ENCODE measurements at places on chromosomes 1 and 21.
A peak's percentile ranks its signal among the peaks of the same experiment; 100 is the strongest.

GRCh38 chr1:5979536-5980313 is 12.5 kb downstream of the NPHP4 start:
- DNase-seq = no peak

- DNase-seq = no peak
Observed at GRCh38 chr1:41518471-41518870, 34.0 kb upstream of the EDN2 start.

DNA sequence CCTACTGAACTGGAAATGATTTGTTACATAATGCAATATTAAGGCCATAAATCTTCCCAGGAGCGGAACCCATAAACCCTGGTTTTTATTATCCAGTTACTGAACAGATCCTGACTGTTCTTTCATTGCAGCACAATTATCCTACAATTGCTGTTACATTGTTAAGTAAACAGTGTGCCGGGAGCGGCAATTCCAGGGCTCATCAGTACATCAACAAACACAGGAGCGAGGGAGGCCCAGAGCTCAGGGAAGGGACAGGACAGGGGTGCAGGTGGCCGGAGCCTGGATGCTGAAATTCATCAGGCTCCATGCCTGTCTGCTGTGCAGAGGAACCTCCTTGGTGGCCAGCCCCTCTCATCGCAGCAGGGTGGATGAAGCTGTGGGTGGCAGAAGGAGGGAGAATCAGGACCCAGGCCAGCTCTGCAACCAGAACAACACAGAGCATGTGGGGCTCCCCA is 544.7 kb downstream of the NPHP4 start:
- DNase-seq = no peak

- DNase-seq = no peak
Observed at GRCh38 chr1:76106251-76106650, 31.7 kb downstream of the ST6GALNAC3 start.

DNA sequence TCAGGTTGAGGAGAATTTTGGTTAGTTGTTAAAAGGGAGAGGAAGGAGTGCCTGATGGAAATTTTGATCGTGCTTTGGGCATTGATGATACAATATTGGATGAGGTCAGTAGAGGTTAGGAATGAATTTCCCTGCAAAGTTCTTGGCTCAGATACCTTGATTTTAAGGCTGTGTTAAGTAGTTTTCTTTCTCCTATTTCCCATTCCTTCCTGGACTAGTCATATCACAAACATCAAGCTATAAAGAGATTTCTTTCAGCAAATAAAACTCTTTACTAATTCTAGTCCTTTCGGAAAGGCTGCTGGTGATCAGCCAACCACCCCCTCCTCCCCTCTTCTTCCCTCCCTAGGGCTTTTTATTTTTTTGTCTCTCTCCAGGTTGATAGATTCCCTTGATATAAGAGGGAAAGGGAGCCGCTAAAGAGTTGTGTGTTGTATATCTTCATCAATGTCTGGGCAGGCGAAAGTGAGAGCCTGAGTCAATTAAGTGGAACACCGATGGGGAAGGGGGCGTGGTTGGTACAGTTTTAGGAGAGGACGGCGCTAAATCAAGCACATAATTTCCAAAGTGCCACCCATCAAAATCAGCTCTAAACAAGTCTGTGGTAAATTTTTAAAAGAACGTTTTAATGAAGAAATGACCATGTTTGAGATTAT is 100.1 kb upstream of the PLXNA2 start:
- DNase-seq = no peak

DNA sequence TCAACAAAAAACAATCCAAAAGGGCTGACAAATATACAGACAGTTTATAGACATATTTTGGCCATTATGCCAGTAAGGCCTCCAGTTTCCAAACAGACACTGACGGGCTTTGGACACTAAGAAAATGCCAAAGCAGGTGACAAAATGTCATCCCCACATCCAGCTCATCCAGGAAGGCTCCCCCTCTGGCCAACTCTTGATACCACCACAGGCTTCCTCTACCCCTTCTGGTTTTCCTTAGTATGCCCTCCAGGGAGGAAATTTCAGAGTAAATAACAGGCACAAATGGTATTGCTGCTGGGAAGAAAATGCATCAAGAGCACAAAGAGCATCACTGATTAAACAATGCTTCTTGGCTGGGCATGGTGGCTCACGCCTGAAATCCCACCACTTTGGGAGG is 225.3 kb downstream of the VAV3 start:
- no peak for DNase-seq

GRCh38 chr21:41098481-41099042 is 69.4 kb upstream of the BACE2 start:
- DNase-seq = no peak

GRCh38 chr1:53686091-53686964 is 52.6 kb downstream of the GLIS1 start:
- no peak for DNase-seq

DNA sequence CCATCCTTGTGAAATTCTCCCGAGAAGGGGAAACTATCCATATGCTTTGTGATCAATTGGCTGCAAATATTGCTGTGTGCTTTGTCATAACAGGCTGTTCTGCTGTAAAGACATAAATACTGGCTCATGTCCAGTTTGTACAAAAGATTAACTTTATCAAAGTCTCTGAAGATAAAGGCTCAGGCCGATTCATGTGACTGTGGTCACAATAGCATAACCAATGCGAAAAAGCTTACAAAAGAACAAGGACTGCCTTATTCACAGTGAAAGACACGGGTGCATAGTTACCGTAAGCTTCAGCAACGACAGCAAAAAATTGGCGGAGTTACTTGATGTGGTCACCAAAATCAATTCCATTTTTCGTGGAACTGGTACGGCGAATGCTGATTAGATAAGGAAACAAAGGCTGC is 173.6 kb upstream of the CHRM3 start:
- no peak for DNase-seq

GRCh38 chr1:116529199-116529631 is 41.6 kb downstream of the CD58 start:
- DNase-seq = no peak

GRCh38 chr1:33388805-33389771 is 41.8 kb downstream of the PHC2 start:
- DNase-seq = peak; percentile 83

DNA sequence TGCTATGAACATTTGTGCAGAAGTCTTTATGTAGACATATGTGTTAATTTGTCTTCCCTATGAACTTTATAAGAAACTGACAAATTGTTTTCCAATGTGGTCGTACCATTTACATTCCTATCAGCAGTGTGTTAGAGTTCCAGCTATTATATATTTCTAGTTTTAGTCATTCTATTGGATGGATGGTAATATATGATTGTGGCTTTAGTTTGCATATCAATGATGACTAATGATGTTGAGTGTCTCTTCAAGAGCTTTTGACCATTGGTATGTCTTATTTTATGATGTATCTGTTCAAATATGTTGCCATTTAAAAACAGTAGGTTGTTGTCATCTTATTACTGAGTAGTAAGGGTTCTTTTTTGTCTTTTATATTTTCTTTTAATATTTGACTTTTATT is 16.2 kb upstream of the ZNF326 start:
- no peak for DNase-seq

- DNase-seq = no peak
Observed at GRCh38 chr1:172375211-172375631, 45.3 kb upstream of the C1orf105 start.

DNA sequence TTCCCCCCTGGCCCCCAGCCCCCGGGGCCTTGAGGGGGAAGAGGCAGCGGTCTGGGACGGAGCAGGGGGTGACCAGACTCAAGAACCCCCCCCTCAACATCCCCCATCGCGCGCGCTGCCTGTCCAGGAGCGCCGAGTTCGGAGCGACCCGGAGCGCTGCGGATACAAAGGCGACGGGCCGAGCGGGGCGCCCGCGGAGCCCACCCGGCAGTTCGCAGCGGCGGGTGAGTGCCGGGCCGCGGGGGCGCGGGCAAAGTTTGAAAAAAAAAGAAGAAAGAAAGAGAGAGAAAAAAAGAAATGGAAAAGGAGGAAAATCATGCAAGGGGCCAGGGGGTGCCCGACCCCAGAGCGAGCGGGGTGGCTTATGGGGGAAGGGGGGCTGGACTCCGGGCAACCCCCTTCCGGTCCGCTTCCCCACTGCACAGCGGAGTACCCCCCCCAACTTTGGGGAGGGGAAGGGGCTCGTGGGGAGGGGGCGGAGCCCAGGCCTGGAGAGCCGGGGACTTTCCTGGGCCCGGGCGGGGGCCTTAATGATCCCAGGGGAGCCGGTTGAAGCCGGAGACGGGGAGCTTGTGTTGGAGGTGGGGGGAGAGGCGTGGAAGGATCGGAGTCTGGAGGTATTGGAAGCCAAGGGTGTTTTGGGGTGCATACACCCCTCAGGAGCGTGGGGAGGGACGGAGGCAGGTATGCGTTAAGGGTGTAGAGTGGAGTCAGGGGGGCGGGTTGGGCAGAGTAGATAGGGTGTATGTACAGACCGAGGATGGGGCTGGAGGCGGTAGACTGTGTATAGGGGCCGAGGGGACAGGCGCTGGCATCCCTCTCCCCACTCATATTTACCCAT is 502 bp downstream of the VANGL2 start:
- DNase-seq = no peak

DNA sequence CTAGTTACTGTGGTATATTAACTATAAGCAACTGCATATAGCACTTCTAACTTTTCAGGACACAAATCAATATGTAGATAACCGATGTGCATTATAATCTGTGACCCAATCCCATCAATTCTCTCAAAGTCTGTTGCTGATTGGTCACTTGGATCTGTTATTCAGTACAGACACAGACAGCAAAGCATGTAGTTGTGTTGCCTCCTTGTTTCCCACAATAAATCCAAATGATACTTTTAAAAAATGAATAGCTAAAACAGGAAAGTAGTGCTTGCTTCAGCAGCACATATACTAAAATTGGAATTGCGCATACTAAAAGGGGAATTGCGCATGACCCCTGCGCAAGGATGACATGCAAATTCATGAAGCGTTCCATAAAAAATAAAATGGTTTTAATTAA is 28.1 kb downstream of the NDC1 start:
- no peak for DNase-seq

- no peak for DNase-seq
Observed at GRCh38 chr21:44648557-44649311, 2.5 kb downstream of the KRTAP10-11 start.
